Sigmoid colon (tissue), 7 donors: ENCODE measurements at places on chromosomes 2 and 18. TPM values are rescaled to one million over a fixed set of nuclear protein-coding genes. Genes with fewer than 3 reads are reported as not detected.

- no peaks in the 10 kb centered on the region for H3K4me1 ChIP-seq
- H3K27me3 ChIP-seq: no peaks in the 10 kb centered on the region
- H3K27ac ChIP-seq: no peak overlapping the region
- no peak overlapping the region for H3K4me3 ChIP-seq
- no peaks in the 10 kb centered on the region for H3K36me3 ChIP-seq
Observed at GRCh38 chr2:238015705-238016104, 45.1 kb upstream of the SCLY start.

DNA sequence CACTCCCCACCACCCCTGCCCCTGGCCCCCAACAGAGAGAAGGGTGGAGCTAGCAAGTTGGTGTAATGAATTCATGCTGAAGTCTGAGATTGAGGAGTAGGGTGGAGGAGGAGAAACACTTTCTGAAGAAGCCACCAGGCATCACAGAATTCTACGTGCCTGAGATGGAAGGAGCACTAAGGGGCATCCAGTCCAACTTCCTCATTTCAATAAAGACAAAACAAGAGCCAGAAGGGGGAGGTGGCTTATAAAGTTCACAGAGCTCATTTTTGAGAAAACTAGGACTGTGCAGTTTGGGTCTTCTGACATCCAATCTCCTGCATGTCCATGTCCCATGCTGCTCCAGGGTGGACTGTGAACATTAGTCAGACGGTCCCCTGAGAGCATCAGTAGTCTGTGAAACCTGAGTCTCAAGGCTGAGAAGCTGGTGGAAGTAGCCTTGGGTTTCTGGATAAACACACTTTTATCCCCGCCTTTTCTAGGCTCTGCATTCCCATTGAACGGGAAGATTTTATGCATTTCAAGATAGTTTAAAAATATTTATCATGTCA lies 77.7 kb downstream of the TRIM43 start:
- no peaks in the 10 kb centered on the region for H3K27me3 ChIP-seq
- no peak overlapping the region for H3K4me3 ChIP-seq
- H3K36me3 ChIP-seq: no peaks in the 10 kb centered on the region
- H3K4me1 ChIP-seq: no peaks in the 10 kb centered on the region
- no peak overlapping the region for H3K27ac ChIP-seq

GRCh38 chr2:112995346-112995920 lies 9.8 kb upstream of the IL36A start:
- H3K4me1 ChIP-seq: no peaks in the 10 kb centered on the region
- DNase-seq: no peak
- no peak overlapping the region for H3K4me3 ChIP-seq
- H3K27ac ChIP-seq: no peak overlapping the region
- no peaks in the 10 kb centered on the region for H3K36me3 ChIP-seq

DNA sequence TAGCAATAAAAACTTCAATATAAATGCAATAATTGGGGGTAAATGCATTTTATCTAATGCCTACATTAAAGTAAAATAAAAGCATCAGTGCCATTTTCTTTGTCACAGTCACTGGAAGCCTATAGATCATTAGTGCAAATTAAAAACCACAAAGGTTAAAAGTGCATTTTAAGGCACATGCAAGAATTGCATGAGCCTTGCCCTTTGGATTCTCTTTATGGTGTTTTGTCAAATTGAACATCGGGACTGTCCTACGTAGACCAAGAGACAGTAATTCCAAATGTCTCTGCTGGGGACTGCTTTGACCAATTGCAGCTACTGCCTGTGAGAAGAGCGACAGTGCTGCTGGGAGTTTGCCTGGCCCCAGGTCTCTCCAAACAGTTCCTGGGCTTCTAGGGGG lies 130.3 kb upstream of the SATB2 start:
- no peak overlapping the region for H3K4me3 ChIP-seq
- DNase-seq: no peak
- H3K36me3 ChIP-seq: no peaks in the 10 kb centered on the region
- H3K27me3 ChIP-seq: no peaks in the 10 kb centered on the region
- H3K27ac ChIP-seq: no peak overlapping the region
- H3K4me1 ChIP-seq: no peaks in the 10 kb centered on the region

DNA sequence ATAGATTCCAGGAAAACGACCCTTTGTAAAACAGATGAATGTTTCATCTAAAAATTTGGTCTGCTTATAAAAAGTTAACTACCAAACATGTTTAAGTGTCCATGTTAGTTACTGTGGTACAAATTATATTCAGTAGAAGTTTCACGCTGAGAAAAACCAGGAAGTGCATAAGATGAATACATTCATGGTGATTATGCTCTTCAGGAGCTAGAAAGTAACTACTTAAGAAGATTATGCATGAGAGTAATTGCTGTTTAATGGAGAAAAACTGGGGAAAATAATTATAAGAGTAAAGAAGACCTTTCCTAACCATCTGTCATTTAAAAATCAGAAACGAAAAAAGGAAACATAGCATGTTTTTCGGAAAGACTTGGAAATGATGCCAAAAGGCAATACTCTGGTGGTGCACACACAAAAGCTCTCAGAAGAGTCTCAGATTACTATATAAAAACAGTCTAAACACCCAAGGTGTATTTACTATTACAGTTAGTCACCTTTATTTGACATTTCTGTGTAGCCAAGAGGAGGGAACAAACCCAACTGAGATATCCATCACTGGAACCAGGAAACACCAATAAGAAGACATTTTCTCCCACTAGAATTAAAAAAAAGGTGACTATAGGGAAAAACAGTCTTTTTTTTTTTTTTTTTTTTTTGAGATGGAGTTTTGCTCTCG lies 38.8 kb upstream of the METTL21A start:
- H3K4me1 ChIP-seq: no peaks in the 10 kb centered on the region
- no peaks in the 10 kb centered on the region for H3K27me3 ChIP-seq
- H3K27ac ChIP-seq: no peak overlapping the region
- DNase-seq: no peak

GRCh38 chr2:67918471-67918870 lies 144.3 kb downstream of the C1D start:
- no peak for DNase-seq
- H3K27me3 ChIP-seq: no peaks in the 10 kb centered on the region
- H3K36me3 ChIP-seq: no peaks in the 10 kb centered on the region
- no peak overlapping the region for H3K27ac ChIP-seq
- H3K4me1 ChIP-seq: no peaks in the 10 kb centered on the region

DNA sequence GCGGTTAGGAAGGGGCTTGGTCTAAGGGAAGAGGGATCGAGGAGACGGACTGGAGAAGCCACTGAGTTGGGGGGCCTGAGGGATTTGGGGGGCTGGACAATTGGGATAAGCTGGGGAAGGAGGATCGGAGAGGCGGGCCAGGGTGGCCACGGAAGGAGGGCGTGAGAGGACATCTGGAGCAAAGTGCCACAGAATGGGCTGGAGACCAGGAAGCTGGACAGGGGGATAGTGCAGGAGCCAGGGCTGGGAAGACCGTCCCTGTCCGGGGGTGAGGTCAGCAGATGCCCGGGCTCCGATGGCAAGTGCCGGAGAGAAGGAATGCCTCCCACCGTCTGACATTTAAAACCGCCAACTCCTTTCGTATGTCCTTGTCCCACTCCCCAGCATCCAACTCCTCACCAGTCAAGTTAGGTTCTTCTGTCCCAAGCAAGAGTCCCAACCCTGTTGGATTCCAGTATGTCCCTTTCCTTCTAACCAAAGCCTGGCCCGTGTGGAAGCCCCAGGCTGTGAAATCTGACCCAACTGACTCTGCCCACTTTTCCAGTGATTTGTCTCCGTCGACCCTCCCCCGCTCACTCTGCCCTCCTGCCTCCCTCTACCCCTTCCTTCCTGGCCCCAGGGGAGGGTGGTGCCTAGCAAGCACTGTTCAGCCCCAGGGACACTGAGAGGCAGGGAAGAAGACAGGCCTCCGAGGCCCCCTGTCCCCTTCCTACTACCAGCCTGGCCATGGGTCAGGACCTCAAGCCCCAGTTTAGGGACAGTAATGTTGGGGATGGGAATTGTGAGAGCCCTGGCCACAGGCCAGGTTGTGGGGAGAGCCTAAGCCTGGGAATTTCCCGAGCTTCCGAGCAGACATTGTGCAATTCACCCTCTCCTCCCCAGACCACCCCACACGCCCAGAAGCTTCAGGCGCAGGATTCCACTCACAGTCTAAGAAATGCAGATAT lies 31.5 kb upstream of the TMBIM1 start:
- H3K27ac ChIP-seq: peak overlapping the region; percentile 76
- no peaks in the 10 kb centered on the region for H3K27me3 ChIP-seq
- no peak for DNase-seq
- no peaks in the 10 kb centered on the region for H3K36me3 ChIP-seq
- peak overlapping the region; percentile 40 for H3K4me3 ChIP-seq
- H3K4me1 ChIP-seq: no peaks in the 10 kb centered on the region

DNA sequence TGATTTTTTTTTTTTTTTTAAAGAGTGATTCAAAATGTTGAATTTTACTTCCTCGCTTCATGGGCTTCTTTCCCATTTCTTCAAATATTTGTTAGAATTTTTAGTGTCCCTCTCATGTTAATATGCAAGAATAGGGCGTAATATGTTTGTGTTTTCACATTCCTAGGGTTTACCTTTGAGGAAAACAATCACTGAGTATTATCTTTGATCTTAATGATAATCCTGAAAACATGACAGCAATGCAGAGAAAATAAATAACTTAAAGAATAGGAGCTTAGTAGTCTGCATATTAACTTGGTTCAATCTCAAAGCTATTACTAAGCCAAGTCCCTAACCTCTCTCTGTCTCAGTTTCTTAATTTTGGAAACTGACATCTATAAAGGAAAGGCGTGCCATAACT lies 475.4 kb downstream of the NRXN1 start:
- H3K36me3 ChIP-seq: no peaks in the 10 kb centered on the region
- no peak overlapping the region for H3K27ac ChIP-seq
- no peak for DNase-seq

DNA sequence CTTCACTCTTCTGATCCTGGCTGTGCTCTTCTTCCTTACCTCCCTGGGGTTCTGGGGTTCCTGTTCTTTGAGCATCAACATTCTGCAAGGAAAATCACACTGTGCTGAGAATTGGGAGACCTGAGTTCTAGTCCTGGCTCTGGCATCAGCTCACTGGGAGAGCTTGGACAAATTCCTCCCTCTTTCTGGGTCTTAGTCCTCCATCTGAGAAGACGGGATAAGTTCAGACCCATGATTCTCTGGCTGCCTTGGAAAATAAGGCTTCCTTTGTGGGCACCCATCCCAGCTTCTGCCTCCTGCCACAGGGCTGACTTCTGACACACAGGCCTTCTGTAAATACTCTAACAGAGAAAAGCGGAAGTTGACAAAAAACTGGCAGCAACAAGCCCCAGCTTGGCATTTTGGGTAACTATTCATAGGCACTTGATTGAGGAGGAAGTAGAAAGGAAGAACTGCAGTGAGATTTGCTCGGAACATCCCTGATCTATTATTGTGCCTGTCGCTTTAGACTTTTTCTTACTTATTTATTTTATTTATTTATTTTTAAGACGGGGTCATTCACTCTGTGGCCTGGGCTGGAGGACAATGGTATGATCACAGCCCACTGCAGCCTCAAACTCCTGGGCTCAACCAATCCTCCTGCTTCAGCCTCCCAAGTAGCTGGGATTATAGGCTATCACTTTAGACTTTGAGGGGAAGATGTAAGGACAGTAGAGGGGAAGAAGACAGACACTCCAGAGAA lies 7.9 kb downstream of the PCBP1 start:
- peaks cover 11% of the 10 kb centered on the region for H3K4me1 ChIP-seq
- peak; percentile 81 for DNase-seq
- no peaks in the 10 kb centered on the region for H3K27me3 ChIP-seq
- H3K36me3 ChIP-seq: no peaks in the 10 kb centered on the region

DNA sequence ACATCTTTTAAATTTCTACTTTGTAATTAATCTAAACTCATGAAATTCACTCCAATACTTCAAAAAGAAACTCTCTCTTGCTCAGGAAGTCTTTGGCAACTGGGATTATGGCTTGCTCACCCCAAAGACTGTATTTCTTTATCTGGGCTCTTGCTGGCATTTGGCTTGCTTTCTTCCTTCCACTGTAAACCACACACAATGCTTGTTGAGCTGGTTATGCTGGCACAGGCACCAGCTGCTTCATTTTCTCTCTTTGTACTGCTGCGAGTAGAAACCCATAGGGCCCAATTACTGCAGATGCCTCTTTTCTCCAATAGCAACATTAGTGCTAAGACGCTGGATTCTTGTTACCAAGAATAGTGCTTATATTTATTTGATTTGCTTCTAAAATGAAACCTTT lies 51.4 kb downstream of the SLC38A11 start:
- H3K27ac ChIP-seq: no peak overlapping the region
- H3K4me3 ChIP-seq: no peak overlapping the region
- H3K27me3 ChIP-seq: no peaks in the 10 kb centered on the region
- no peaks in the 10 kb centered on the region for H3K36me3 ChIP-seq

DNA sequence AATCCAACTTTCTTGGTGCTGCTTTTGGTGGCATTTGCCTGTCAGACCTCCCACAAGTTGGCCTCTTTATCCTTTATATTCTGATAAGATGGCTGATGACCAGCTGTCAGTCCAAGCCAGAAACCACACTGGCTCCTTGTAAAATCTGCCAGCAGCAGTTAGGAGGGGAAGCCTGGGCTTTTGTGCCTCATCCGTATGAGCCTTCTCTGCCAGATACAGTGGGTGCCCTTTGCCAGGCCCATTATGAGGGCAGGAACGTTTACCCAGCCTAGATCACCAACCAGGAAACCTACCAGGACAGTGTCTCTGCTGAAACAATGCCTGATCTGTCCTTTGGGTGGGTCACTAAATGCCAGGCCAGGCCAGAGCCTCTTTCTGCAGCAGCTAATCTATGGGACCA lies 202.9 kb upstream of the SP5 start:
- H3K4me1 ChIP-seq: no peaks in the 10 kb centered on the region
- no peak overlapping the region for H3K27ac ChIP-seq
- DNase-seq: no peak
- no peak overlapping the region for H3K4me3 ChIP-seq
- H3K36me3 ChIP-seq: no peaks in the 10 kb centered on the region
- no peaks in the 10 kb centered on the region for H3K27me3 ChIP-seq

DNA sequence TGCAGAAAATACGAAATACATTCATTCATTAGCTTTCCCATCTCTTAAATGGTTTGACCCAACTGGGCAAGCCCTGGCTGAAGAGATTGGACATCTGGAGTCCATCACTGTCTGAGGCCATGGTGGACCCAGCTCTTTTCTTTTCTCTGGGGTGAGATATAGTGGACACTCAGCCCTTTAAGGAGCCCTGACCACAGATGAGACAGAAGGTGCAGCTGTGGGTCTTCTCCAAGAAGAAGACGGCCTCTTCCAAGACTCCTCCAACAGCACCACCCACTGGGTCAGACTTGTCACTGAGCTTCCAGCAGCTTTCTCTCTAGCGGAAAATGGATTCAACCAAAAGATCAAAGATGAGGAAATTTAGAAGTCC lies 27.2 kb downstream of the TWIST2 start:
- H3K4me3 ChIP-seq: no peak overlapping the region
- H3K27me3 ChIP-seq: no peaks in the 10 kb centered on the region
- H3K36me3 ChIP-seq: no peaks in the 10 kb centered on the region

Gene NDUFAF7
- total RNA-seq: 26.7 TPM

Gene TRIM43
- total RNA-seq: not detected

Gene SLC9A2
- total RNA-seq: under 0.01 TPM

Gene ZBTB7C
- total RNA-seq: 0.71 TPM

Gene C2orf78
- not detected for total RNA-seq

Gene CYP27C1
- total RNA-seq: 0.71 TPM

Gene PREPL
- total RNA-seq: 41.5 TPM

Gene CAD
- total RNA-seq: 12.8 TPM

Gene HOXD4
- 8.0 TPM for total RNA-seq
